ENCODE measurements at places on chromosomes 1 and 21.

DNA sequence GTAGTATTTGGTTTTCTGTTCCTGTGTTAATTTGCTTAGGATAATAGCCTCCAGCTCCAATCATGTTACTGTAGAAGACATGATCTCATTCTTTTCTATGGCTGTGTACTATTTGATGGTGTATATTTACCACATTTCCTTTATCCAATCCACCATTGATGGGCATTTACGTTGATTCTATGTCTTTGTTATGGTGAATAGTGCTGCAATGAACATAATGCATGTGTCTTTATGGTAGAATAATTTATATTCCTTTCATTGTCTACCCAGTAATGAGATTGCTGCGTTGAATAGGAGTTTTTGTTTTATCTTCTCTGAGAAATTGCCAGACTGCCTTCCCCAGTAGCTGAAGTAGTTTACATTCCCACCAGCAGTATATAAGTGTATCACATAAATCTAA is 538.8 kb downstream of the LRRIQ3 start:
- DNase-seq: no peak

- peak; percentile 31 for DNase-seq
These were observed 34.1 kb upstream of the BTG2 start for GRCh38 chr1:203271018-203271743.

GRCh38 chr1:224069138-224069537 is 44.8 kb upstream of the FBXO28 start:
- DNase-seq: no peak

DNA sequence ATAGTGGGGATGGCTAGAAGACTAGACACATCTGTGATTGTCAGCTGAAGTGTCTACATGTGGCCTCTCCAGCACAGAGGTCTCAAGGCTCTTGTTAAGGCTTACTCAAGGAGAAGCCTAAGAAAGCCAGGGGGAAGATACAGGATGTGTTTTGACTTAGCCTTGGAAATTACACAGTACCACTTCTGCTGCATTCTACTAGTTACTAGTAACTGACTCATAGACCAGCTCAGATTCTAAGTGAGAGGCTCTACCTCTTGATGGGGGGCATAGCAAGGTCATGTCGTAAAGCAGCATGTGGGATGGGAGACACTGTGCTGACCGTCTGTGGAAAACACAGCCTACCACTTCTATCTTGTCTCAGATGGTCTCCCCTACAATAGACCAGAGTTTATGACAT is 99.5 kb downstream of the UBE2U start:
- no peak for DNase-seq

- DNase-seq: no peak
These were observed 37.8 kb downstream of the TTC13 start for GRCh38 chr1:230940848-230941247.

- DNase-seq: no peak
These were observed 6.0 kb upstream of the SHISA4 start for GRCh38 chr1:201882665-201883132.

GRCh38 chr1:12516741-12517140 is 101.3 kb downstream of the DHRS3 start:
- DNase-seq: no peak
